NCI-H2029 (cell line): ENCODE measurements at places on chromosomes 6 and 20.

DNA sequence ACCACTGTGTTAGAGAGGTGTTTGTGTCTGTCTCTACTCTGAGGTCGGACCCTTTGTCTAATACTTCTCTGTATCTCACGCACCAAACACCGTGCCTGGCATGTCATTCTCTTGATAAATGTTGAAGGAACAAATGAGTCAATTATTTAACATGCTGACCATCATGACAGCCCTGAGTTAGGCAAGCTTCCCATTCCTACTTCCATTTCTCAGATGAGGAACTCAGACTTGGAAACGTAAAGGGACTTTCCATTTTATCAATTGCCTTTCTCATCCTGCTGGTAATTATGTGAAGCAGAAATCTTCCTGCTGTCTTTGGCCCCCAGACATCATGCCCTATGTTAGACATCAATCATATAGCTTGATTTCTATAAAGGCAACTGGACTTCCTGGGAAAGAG lies 227.0 kb upstream of the ECI2 start:
- no peak for DNase-seq

- no peak for DNase-seq
Observed at GRCh38 chr6:135883045-135883444, 31.5 kb downstream of the PDE7B start.

- DNase-seq, result no peak
Observed at GRCh38 chr6:572596-573265, 84.2 kb downstream of the HUS1B start.

GRCh38 chr6:138000941-138001340 lies 106.3 kb downstream of the PERP start:
- no peak for DNase-seq

- no peak for DNase-seq
Observed at GRCh38 chr6:169845426-169846285, 94.2 kb downstream of the ERMARD start.

DNA sequence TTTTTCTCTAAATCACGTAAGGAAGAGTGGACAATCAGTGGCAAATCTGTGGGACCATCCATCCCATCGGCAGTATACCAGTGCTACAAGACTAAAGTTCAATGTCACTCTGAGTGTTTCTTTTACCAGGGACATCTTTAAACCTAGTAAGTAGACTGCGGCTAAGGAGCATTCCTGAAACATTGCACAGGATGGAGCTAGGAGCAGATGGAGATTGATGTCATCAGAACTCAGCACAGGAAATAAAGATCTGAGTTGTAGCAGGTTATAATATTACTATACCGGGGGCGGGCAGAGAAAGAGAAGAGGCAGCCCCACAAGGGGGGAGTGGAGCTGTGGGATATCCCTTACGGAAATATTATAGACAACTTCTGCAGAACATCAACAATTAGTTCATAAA lies 162.1 kb downstream of the MTFR2 start:
- DNase-seq, result no peak
